ENCODE measurements at places on chromosomes 3 and 15. TPM values are rescaled to one million over a fixed set of nuclear protein-coding genes. Genes with fewer than 3 reads are reported as not detected.

- no peak overlapping the region for H3K4me3 ChIP-seq
- H3K4me1 ChIP-seq = no peaks in the 10 kb centered on the region
- H3K36me3 ChIP-seq = no peaks in the 10 kb centered on the region
- no peak for DNase-seq
These were observed 1062.4 kb downstream of the FHIT start for GRCh38 chr3:60188803-60189202.

DNA sequence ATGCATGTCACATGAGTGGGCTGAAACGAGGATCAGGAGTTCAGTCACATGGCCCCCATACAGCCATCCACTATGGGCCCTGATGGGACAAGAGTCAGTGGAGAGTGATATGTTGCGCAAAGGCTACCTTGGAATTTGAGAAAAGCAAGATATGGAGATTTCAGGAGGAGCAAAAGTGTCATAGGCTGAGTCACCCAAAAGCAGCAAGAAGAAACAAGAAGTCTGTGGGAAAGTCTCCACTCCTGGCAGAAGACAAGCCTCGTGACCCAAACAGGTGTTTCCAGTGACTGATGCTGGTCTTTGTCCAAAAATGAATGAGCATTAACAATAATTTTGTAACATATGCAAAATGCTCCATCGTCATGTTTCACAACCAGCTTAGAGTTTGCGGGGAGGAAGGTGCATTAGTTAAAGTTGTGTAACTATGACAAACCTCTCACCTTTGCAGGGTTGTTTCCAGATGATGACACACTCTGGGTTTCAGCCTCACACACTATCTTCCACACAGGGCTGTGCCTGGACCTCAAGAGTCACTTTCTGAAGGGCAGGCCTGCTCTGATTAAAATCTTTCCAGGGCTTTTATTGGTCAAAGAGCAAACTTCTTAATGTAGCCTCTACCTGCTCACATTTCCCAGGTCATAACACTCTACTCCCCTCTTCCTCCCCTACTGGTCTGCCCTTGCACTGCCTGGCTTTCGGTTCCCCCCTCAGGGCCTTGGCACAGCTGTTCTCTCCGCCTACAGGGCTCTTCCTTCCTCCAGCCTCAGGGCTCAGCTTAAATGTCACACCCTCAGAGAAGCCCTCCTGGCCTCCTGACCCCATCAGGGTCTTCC lies 3.9 kb upstream of the DNASE1L3 start:
- H3K36me3 ChIP-seq = no peaks in the 10 kb centered on the region
- H3K4me3 ChIP-seq = no peak overlapping the region
- DNase-seq = no peak

- no peaks in the 10 kb centered on the region for H3K27me3 ChIP-seq
- H3K4me3 ChIP-seq = no peak overlapping the region
- peaks cover 50% of the 10 kb centered on the region for H3K4me1 ChIP-seq
- no peak for DNase-seq
- no peak overlapping the region for H3K27ac ChIP-seq
These were observed 2.7 kb upstream of the DLEC1 start for GRCh38 chr3:38036286-38036685.

The MESP2 gene
- not detected for total RNA-seq

The ZPLD1 gene
- total RNA-seq = not detected

The PRC1 gene
- total RNA-seq = 8.1 TPM

- H3K27me3 ChIP-seq = no peaks in the 10 kb centered on the region
- H3K4me3 ChIP-seq = no peak overlapping the region
- H3K27ac ChIP-seq = no peak overlapping the region
These were observed 9.0 kb upstream of the SLC25A26 start for GRCh38 chr3:66211779-66212178.

DNA sequence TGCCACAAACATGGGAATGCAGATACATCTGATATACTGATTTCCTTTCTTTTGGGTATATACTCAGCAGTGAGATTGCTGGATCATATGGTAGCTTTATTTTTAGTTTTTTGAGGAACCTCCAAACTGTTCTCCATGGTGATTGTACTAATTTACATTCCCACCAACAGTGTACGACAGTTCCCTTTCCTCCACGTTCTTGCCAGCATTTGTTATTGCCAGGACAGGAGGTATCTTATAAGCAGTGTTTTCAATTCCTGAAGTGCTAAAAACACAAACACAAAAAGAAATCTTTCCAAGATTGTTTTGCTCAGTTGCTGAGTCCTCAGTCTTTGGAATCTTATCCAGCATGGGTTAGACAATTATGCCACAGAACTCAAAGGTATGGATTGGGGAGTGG lies 13.5 kb downstream of the GTF2E1 start:
- no peaks in the 10 kb centered on the region for H3K27me3 ChIP-seq
- H3K36me3 ChIP-seq = peaks cover 6% of the 10 kb centered on the region
- no peak for DNase-seq
- H3K27ac ChIP-seq = no peak overlapping the region

GRCh38 chr3:85170646-85171045 lies 211.9 kb downstream of the CADM2 start:
- H3K27ac ChIP-seq = no peak overlapping the region
- H3K4me1 ChIP-seq = no peaks in the 10 kb centered on the region
- no peak for DNase-seq
- H3K27me3 ChIP-seq = no peaks in the 10 kb centered on the region

DNA sequence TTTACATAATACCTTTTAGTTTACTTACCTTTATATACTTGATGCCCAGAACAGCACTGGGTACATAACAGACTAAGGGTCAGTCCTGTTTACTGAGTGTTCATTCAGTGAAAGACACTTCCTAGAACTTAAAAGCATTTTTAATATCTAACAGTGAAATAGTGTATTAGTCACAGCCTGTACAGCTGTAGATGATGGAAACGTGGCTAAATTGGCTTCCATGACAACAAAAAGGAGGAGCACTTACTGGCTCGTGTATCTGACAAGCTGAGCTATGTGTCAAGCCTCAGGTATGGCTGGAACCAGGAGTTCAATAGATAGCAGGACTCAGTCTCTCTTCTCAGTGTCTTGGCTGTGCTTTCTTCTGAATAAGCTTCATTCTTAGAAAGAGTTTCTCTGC lies 40.2 kb downstream of the CMTM8 start:
- H3K27ac ChIP-seq = no peak overlapping the region
- no peaks in the 10 kb centered on the region for H3K27me3 ChIP-seq
- DNase-seq = no peak
- H3K4me1 ChIP-seq = peaks cover 10% of the 10 kb centered on the region
- no peak overlapping the region for H3K4me3 ChIP-seq

The SAMD7 gene
- not detected for total RNA-seq

The LAMB2 gene
- 1.1 TPM for total RNA-seq

- no peaks in the 10 kb centered on the region for H3K36me3 ChIP-seq
- DNase-seq = no peak
- H3K4me1 ChIP-seq = no peaks in the 10 kb centered on the region
These were observed 23.5 kb downstream of the DTWD1 start for GRCh38 chr15:49644364-49644794.

The SNURF gene
- total RNA-seq = 43.0 TPM

DNA sequence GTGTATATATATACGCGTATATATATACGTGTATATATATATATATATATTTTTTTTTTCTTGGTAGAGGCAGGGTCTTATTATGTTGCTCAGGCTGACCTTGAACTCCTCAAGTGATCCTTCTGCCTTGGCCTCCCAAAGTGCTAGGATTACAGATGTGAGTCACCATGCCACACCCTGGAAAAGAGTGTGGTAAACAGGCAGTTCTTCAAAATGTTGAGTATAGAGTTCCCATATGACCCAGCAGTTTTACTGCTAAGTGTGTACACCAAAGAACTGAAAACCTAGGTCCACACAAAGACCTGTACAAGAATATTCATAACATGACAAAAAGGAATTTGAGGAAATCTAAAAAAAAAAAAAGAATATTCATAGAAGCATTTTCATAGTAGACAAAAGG lies 71.8 kb upstream of the GCNT3 start:
- no peak overlapping the region for H3K4me3 ChIP-seq
- no peaks in the 10 kb centered on the region for H3K4me1 ChIP-seq
- no peaks in the 10 kb centered on the region for H3K36me3 ChIP-seq
- no peak overlapping the region for H3K27ac ChIP-seq

The FETUB gene
- total RNA-seq = not detected

- DNase-seq = no peak
- H3K27me3 ChIP-seq = no peaks in the 10 kb centered on the region
- no peak overlapping the region for H3K4me3 ChIP-seq
These were observed 9.2 kb upstream of the RFC4 start for GRCh38 chr3:186815435-186815834.

DNA sequence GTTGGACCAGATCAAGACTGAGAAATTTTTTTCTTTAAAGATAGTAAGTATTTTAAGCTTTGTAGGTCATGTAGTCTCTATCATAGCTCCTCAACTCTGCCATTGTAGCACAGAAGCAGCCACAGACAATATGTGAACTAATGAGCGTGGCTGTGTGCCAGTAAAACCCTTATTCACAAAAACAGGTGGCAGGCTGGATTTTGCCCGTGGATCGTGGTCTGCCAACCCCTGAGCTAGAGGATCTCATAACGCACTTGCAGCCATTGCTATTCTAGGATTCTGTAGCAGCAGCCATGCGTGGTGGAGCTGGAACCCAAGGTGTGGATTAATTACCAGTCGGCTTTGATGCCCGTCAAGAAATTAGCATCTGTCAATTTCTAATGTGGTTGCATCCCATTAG lies 68.7 kb upstream of the PLXNA1 start:
- H3K4me3 ChIP-seq = no peak overlapping the region
- no peak for DNase-seq

The TMEM212 gene
- total RNA-seq = not detected

All from CD4-positive, alpha-beta memory T cell (primary cell).